A549 treated with Hydrocortisone at 1 μM for 4 hours (cell line): ENCODE measurements at places on chromosomes 7 and 10. TPM values are rescaled to one million over a fixed set of nuclear protein-coding genes. Genes with fewer than 3 reads are reported as not detected.

GFRA1 gene
- 7.7 to 10.4 TPM (median 10.3 TPM) in 5 replicates for total RNA-seq

JMJD1C gene
- total RNA-seq: 14.6 to 25.6 TPM (median 18.2 TPM) in 5 replicates

CCL24 gene
- not detected in 5 replicates for total RNA-seq

PAPOLB gene
- total RNA-seq: not detected in 5 replicates

PDGFA gene
- 28.9 to 34.4 TPM (median 31.5 TPM) in 5 replicates for total RNA-seq

ANTXRL gene
- 0.14 to 0.82 TPM (median 0.30 TPM) in 5 replicates for total RNA-seq

AKR1C3 gene
- 1,013 to 1,273 TPM (median 1,197 TPM) in 5 replicates for total RNA-seq
